ENCODE measurements at places on chromosomes 11 and 22. TPM values are rescaled to one million over a fixed set of nuclear protein-coding genes. Genes with fewer than 3 reads are reported as not detected.

LMO2 gene
- total RNA-seq, result 2.1 TPM

RIC3 gene
- not detected for total RNA-seq

DBX1 gene
- not detected for total RNA-seq

OR6A2 gene
- total RNA-seq, result 0.59 TPM

TPBGL gene
- not detected for total RNA-seq
